Renal cortical epithelial cell (primary cell): ENCODE measurements at places on chromosomes 4 and X. TPM values are rescaled to one million over a fixed set of nuclear protein-coding genes. Genes with fewer than 3 reads are reported as not detected.

DNA sequence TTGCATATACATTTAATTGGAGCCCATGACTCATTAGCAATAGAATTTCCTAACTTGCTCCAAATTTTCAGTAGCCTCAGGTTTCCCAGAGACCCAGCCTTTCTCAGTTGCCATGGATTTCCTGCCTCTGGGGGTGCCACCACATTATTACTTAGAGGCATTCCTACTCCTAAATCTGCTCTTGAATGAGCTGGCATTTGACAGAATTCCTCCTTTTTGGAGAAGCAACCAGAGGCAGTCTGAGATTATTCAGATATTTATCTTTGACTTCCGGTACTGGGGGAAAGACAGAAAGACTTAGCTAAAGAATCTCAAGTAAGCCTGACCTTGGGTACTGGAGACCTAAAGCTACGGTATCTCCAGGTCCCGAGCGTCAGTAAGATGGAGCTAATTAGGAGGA, 76.3 kb downstream of the DCHS2 start:
- no peak for DNase-seq

GRCh38 chr4:145851511-145852201, 87.0 kb downstream of the ZNF827 start:
- no peak for DNase-seq

DNA sequence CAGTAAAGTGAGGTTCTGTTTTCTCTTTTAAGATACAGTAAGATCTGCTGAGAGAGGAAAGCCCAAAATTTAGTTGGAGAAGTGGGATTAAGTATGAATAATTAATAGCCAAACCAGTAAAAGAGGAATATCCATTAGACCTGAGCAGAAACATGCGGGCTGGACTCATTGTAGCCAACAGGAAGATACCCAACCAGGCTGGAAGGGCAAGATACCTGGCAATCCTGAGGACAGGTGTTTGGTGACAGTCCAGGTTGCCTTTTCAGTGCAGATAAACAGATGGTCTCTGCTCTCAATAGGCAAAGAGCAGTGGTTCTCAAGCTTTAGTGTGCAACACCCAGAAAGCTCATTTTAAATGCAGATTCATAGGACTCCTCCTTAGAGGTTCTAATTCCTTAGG, 980.8 kb upstream of the GRID2 start:
- DNase-seq: no peak

GRCh38 chrX:115174548-115174947, 14.7 kb upstream of the RBMXL3 start:
- DNase-seq: no peak

DNA sequence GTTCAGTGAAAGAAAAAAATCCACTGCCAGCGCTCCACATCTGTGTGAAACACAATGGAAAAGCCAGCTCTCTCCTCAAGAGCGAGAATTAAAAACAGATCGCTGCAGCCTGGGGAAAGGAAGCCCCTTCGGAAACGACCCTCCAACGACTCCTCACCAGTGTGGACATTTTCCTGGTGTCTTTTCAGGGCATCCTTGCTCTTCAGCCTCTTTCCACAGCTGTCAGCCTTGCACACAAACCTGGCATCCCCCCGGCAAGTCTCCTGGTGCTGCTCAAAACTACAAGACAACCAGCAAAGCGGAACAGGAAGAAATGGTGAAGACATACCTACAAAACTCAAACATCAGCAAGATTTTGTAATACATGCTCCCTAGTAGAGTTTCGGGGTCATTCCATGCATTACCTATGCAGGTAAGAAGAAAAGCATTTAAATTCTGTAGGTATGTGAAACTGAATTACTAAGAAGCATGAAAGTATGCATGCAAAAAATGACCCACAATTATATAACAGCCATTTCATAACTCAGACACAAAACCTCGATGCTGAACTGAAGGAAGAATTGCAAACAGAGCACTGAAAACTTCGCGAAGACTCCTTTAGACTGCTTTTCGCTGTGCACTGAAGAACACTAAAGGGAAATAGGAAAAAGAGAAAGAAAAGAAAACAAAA, 106.1 kb downstream of the PRDM5 start:
- no peak for DNase-seq

- no peak for DNase-seq
Observed at GRCh38 chr4:126630230-126630629, 1002.5 kb upstream of the INTU start.

DNA sequence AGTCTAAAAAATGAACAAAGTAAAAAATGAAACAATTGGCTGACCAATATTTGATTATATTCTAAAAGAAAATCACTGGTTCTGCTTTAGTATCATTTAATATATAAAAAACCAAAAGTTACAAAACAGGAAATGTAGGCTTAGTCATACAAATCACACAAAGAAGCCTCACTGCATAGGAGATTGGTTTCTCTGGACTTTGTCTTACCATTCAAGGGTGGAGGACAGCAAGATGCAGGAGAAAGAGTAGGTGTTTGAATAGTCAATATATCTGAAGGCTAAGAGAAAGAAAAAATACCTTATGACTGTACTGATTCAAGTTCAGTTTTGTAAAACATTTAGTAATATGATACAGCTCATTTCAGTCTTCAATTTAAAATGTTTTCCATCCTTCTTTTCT, 28.6 kb upstream of the TAF9B start:
- DNase-seq: peak; percentile 10

- DNase-seq: peak; percentile 99
Observed at GRCh38 chr4:117324851-117325491, 239.6 kb upstream of the TRAM1L1 start.

DNA sequence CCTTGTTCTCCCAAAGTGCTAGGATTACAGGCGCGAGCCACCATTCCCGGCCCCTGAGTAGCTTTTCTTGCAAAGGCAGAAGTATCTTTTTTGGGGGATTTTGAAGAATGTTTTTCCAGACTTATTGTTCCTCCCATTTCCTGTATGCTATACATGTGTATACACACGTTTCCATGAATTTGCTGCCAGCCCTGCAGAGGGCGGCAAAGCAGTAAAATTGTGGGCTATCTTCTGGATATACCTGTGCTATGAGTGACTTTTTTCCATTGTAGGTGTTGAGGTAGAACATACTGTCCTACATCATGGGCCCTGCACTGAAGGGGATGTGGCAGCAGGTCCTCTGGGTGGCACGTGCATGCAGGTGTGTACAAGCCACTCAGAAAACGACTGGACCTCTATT, 16.9 kb upstream of the MED28 start:
- peak; percentile 18 for DNase-seq

GRCh38 chr4:39043861-39044363, 11.7 kb upstream of the TMEM156 start:
- DNase-seq: peak; percentile 32

DNA sequence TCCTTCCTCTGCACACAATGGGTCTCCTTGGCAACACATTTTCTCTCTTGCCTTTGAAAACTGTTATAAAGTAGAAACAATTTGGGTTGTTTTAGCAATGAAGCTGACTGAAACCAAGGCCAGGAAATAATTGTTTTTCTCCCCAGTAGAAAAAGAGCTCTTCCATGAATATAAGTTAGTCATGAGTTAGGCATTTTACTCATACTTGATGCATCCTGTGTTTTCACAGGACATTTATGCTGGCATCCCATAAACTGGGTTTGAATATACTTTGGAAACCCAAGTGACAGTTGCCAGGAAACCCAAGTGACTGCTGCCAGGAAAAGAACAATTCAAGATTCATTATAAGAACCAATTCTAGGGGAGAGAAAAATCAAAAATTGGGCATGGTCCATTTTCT, 128.6 kb upstream of the NPY2R start:
- peak; percentile 73 for DNase-seq

DNA sequence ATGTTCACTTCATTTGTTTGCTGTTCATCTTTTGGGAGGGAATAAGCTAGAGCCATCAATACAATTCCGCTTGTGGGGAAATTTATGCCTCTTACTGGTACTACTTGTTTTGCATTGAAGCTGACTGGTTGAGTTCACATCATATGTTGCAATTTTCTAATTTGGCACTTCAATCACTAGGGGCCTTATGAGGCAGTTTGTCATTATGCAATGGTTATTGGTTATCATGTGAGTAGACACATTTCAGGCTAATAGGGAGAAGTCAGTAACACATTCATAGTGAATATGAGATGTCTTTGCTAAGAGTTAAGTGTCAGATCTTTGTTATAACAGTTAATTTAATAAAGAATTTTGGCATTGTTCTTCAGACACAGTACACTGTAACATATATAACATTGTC, 5.0 kb downstream of the RPL36A start:
- DNase-seq: peak; percentile 39

DNA sequence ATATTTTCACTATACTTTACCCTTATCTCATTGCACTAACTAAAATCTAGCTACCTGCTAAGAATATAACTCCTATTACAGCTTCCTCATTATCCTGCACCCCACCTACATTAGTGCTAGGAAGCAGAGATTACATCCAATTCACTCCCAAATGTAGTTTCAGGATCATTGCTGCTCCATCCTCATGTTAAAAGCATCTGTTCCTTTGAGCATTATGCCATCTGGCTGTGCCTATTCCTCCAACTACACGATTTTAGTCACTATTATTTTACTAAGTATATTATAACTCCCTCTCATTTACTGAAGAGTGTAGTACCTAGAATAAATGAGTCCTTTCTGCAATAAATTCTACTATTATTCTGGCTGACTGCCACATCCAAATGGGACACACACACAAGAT, 1586.9 kb downstream of the TECRL start:
- DNase-seq: no peak

- no peak for DNase-seq
Observed at GRCh38 chrX:31320740-31321139, 248.9 kb upstream of the FTHL17 start.

GRCh38 chrX:2488621-2489285, 12.0 kb downstream of the DHRSX start:
- no peak for DNase-seq

DNA sequence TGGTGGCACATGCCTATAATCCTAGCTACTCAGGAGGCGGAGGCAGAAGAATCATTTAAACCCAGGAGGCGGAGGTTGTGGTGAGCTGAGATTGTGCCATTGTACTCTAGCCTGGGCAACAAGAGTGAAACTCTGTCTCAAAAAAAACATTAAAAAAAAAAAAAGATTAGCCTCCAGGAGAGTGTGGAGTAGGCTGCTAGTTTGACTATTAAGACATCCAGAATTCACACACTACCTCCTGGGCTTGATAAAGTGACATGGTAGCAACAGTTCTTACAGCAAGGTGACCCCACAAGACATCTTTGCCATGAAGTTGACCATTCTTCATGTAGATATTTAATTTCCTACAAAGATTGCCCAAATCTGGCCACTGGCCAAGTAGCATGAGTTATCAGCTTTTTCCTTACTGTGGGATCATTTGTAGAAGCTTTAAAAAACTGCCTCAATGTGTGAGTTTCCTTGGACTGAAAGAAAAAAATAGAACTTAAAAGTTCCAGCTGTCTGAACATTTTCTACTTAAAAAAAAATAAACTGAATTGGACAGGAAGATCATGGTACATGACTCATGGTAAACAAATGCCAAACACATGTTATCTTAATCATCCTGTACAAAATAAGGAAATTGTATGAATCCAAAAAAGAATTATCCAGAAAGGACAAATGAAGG, 35.3 kb upstream of the SPRY1 start:
- peak; percentile 80 for DNase-seq

DNA sequence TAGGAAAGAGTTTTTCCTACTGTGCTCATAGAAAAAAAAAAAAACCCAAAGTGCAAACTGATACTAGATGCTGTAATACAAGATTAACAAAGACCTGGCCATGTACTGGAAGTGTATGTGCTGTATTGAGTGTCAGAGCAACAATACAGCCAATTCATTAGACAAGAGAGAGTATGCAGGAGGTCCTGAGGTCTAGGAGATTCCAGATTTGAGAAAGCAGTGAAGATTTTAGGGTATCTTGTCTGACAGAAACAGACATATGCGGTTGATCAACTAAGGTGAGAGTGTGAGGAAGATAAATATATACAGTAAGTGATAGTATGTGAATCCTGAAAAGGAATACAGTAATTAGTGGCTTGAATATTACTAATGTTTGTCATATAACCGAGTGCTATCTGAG, 3.0 kb downstream of the GPR174 start:
- DNase-seq: no peak

GRCh38 chr4:7772711-7773385, 166.8 kb downstream of the AFAP1 start:
- peak; percentile 39 for DNase-seq

GRCh38 chrX:38516196-38516774, 45.1 kb upstream of the TSPAN7 start:
- DNase-seq: no peak

DNA sequence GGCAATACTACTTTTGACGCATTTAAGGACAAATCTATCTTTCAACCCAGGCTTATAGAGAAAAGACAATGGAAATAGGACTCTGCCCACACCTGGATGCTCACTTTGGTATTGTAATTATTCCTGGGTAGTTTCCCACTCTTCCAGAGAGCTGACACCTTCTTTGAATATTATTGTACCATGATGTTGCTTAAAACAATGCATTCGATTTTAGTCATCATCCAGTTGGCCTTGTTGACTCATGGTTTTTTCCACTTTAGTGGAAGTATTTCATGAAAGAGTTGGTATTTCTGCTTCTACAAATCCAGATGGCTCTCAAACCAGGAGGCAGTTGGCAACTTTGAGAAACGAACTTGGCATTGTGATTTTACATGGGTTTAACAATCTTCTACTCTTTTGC, 124.2 kb downstream of the ENOX2 start:
- peak; percentile 33 for DNase-seq

DNA sequence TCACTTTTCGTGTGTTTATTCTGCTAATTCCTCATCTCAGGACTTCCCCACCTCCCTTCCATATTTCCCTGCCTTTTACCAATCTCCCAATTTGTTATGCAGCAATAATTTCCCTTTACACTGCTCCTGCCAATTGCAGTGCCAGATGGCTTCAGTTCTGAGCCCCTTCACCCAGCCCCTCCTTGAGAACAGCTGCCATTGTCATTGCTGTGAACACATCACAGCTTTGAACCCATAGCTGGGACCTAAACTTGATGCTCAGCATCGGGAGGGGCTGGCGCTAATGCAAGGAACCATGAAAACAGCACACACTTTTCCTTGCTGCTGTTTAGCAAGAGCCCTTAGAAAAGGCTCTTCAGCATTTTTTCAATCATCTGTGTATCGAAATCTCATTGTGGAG, 104.9 kb downstream of the ALPK1 start:
- peak; percentile 12 for DNase-seq

GRCh38 chr4:17447056-17447455, 64.8 kb downstream of the QDPR start:
- DNase-seq: no peak

The SRP72 gene
- 69.8 and 125 TPM in 2 replicates for total RNA-seq

The TLR3 gene
- total RNA-seq: 8.9 and 17.5 TPM in 2 replicates

The TMSB15C gene
- 3.9 and 8.2 TPM in 2 replicates for total RNA-seq

The H2BW2 gene
- not detected in 2 replicates for total RNA-seq

The SCFD2 gene
- 19.1 and 22.7 TPM in 2 replicates for total RNA-seq

The NAP1L3 gene
- total RNA-seq: 1.2 and 3.1 TPM in 2 replicates

The GPM6B gene
- 0.10 and 0.87 TPM in 2 replicates for total RNA-seq

The PDGFRA gene
- 0.20 and 0.35 TPM in 2 replicates for total RNA-seq

The MAGEB6B gene
- not detected in 2 replicates for total RNA-seq

The ZC4H2 gene
- 13.0 and 16.3 TPM in 2 replicates for total RNA-seq

The CCNB3 gene
- under 0.01 and 0.20 TPM in 2 replicates for total RNA-seq

The CLCN5 gene
- 6.3 and 13.7 TPM in 2 replicates for total RNA-seq

The PFKFB1 gene
- total RNA-seq: 0.10 and 0.69 TPM in 2 replicates

The UCHL1 gene
- 556 and 1,155 TPM in 2 replicates for total RNA-seq

The WDR44 gene
- 15.6 and 19.9 TPM in 2 replicates for total RNA-seq

The AIFM1 gene
- 22.1 and 60.4 TPM in 2 replicates for total RNA-seq
